ENCODE measurements at places on chromosomes 3 and 15.

GRCh38 chr3:160763073-160763472 lies 7.0 kb downstream of the PPM1L start:
- DNase-seq: no peak

- no peak for DNase-seq
Measured at GRCh38 chr3:46012246-46012645, 15.0 kb downstream of the XCR1 start.

DNA sequence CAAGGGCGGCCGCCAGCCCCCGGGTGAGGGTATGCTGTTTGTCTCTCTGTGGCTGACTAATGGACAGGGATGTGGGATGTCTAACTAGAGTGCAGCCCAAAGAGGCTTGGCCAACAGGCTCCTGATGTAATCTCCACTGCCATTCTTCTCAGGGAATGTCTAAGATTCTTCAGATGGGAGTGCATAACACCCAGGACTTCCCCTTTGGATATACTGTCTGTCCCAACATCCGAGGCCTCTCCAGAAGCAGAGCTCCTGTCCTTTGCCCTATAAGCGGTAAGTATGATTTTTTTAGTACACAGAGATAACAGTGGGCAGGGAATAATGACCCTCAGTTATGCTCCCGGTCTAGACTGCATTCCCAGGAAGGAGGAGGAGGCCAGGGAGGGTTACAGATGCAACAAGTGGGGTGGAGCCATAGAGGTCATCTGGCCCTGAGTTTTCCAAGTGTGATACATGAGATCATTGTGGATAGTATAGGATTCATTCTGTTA lies 62.5 kb upstream of the SLCO2A1 start:
- no peak for DNase-seq

GRCh38 chr3:29649815-29650547 lies 369.1 kb downstream of the RBMS3 start:
- no peak for DNase-seq

DNA sequence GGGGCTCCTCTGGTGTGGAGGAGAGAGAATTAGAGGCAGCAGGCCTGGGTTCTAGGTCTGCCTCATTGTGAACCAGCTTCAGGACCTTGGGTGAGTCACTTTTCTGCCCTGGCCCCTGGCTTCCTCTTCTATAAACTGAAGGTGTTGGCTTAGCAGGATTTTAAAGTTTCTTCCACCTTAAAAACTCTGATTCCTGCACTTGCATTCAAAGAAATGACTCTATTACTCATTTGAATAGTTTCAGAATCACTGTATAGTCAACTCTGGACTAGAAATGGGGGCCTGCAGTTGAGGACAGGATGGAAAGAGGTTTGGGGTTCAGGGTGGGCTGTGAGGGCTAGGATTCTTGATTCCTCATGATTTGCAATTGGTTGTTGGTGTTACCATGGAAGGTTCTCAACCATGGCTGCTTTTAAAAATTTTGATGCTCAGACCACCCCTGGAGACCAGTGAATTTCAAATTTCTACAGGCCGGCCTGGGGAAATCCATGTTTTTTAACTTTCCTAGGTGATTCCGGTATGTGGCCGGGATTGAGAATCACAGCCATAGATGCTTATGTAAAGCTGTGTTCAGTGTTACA lies 19.9 kb downstream of the SMAD3 start:
- no peak for DNase-seq

- DNase-seq: no peak
Measured at GRCh38 chr3:136120373-136121348, 75.5 kb downstream of the MSL2 start.

- peak; percentile 85 for DNase-seq
Measured at GRCh38 chr3:100210772-100211135, 50.0 kb upstream of the TBC1D23 start.

- no peak for DNase-seq
Measured at GRCh38 chr15:95995375-95996168, 334.9 kb upstream of the NR2F2 start.

DNA sequence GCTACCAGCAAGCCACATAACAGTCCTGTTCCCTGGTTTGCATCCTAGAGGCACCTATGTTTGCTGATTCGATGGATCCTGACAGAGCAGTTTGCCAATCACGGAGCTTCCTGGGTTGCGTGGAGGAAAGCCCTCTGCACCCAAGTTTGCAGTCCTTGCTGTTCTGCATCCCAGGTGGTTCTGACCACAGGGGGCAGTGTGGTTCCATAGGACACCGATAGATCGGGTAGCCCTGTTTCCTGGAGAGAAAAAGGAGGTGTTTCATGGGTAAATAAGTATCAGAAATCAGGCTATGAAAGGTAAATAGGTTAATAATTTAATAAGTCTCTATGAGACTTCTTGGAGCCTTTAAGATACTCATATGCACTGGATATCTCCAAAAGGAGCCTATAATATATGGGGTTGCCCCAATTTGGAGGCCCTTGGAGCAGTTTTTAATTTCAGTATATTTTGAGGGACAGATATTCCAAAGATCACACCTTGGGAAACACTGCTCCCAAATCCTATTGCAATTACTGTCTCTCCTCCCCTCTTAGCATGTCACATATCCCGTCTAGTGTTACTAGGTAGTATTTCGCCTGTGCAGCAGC lies 194.6 kb upstream of the TPM1 start:
- DNase-seq: no peak

DNA sequence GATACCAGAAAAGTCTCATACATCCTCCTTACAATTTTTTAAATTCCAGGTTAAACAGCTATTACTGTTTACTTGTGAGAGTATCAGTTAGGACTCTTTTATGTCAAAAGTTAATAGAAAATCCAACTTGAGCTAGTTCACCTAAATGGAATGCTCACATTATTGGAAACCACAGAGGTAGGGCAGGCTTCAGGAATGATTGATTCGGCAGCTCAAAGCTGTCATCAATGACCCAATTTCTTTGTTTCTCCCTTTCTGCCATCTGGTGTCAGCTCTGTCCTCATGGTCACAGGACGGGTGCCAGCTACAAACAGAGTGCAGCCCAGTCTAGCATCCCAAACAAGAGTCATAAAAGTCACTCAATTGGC lies 32.2 kb downstream of the CFAP20DC start:
- no peak for DNase-seq

DNA sequence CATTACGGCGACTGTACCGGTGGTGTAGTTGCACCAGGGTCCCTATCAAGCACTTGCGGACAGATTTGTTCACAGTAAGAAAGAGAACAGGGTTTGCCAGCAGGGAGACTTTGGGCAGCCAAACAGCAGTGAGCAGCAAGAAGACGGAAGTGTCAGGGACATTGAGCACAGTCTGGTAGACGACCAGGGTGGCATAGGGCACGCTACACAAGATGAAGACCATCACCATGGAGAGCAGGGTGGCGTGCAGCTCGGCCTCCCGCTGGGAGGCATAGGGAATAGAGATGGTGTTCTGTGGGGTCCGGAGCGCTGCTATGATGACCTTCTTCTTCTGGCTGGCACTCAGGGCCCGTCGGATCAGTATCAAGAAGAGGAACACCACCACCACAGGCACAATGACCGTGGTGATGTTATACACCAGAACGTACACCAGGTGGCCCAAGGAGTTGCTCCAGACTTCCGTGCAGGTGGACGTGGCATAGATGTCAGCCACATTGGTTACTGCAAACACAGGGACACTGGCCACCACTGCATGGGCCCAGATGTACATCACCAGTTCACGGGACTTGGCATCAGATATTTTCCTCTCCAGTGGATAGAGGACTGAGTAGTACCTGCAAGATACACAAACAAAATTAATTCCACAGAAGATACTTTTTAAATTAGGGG lies 19.1 kb upstream of the FSIP1 start:
- no peak for DNase-seq

DNA sequence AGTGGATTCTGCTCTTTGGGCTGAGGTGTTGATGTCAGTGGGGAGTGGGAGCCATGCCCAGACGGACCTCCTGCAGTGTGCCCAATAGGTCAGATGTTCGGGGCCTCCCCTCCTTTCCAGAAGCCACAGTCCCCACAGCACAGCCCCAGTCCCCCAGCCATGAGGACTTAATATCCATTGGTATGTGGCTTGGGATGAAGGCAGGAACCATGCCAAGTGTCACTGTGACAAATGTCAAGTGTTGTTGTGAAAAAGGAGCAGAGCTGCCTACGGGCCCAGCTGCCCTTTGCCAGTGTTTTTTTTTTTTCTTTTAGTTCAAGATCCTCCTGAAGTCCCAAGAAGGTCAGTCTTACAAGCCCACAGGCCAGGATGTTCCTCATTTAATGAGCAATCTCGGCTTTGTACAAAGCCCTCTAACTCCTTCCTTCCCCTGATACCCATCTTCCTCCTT lies 12.2 kb downstream of the SEMA3G start:
- no peak for DNase-seq

- no peak for DNase-seq
Measured at GRCh38 chr3:183754052-183754451, 56.5 kb downstream of the YEATS2 start.

- DNase-seq: no peak
Measured at GRCh38 chr15:100787567-100788417, 91.8 kb upstream of the ALDH1A3 start.

- DNase-seq: no peak
Measured at GRCh38 chr15:78633348-78633747, 7.7 kb downstream of the CHRNB4 start.

GRCh38 chr15:99326235-99326634 lies 75.0 kb downstream of the LRRC28 start:
- DNase-seq: no peak

DNA sequence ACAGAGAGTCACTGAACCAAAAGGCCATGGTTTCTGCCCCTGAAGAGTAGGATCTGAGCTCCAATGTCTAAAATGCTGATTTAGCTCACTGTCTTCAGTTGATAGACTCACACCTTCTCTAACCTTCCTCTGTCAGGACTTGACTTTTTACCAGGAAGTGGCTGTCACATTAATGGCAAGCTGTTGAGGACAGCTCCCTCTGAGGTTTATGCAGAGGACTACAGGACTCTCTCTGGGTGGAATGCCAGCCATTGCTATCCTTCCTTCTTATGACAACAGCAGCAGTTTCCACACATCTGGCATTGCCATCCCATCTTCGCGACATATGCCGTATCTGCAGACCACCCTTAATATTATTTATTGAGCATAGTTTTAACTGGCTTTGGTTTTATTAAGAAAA lies 103.8 kb upstream of the PRICKLE2 start:
- DNase-seq: no peak

DNA sequence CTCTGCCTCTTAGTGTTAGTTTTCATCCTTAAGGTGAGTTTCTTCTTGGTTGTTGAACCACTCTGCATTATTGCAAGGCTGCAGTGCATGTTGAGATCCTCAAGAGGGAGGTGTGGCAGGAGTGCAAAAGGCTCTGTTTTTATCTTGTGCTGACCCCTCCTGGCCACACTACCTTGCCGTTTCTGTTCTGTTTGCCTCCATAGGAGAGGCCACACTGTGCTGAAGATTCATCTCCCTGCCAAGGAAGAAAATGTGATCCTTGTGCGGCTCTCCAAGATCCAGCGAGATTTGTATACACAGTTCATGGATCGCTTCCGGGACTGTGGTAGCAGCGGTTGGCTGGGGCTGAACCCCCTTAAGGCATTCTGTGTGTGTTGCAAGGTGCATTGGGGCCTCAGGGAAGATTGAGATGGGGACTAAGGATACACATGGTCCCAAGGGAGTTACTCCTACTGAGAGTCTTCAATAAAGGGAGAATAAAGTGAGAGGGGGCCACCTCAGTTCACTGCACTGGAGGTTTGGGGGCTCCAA lies 33.0 kb upstream of the TEX264 start:
- DNase-seq: peak; percentile 0

GRCh38 chr3:14234251-14235002 lies 55.8 kb downstream of the LSM3 start:
- DNase-seq: no peak

DNA sequence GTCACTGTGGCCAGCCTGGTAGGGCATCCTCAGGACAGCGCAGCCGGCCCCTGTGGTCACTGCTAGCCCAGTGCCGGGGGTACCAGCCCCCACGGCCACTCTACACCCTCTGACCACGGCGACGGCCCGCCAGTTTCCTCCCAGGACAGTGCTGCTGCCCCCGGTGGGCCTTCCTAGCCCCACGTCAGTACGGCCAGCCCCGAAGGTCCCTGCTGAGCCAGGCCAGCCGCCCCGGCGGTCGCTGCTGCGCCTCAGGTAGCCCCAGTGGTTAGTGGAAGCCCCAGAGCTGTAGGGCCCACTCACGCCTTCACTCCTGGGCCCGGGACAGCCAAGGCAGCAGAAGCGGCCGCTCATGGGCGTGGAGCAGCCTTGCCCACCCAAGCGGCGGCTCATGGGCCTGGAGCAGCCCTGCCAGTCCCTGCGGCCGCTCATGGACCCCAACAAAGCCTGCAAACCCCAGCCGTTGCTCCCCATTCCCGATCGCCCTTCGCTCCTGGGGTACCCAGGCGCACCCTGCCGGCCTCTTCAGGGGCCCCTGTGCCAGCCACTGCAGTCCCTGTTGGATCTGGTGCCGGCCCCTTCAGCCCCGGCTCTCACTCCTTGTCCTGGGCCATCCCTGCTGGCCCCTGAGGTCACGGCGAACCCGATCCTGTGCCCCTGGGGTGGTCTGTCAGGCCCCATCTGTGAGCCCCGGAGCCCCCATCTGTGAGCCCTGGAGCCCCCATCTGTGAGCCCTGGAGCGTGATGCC lies 9.5 kb upstream of the ROPN1B start:
- DNase-seq: no peak

GRCh38 chr3:133663569-133664313 lies 2.0 kb upstream of the TOPBP1 start:
- peak; percentile 63 for DNase-seq

DNA sequence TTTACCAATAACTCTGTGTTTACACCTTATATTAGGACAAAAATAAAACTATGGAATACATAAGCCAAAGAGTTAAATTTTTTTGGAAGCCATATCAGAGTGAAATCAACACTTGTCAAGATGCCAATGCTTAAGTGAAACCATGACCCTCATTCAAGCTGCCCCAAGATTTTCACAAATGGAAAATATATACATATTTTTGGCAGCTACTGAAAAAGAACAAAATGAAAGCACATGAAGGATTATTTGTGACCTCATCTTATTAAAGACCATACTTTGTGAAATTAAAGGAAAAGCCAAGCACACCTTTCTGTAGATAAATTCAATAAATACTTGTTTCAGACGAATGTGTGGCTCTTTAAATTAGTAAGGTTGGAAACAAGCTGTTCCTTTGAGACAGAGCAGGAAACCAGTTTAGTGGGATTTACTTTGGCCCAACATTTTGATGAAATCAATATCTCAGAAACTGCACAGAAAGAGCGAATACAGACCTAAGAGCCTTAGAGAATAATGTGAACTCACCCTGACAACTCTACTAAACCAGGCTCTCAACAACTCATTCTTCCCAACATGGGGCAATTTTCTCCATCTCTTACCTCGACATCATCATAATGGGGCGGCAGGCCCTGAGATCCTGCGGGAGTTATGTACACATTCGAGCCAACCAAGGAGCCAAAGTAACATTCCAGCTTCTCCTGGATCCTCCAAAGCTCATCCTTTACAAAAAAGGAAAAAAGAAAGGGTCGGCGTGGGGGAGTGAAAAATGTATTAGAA lies 11.1 kb downstream of the RIOX2 start:
- DNase-seq: no peak
